ENCODE measurements at places on chromosomes 1 and 21. TPM values are rescaled to one million over a fixed set of nuclear protein-coding genes. Genes with fewer than 3 reads are reported as not detected.
A peak's percentile ranks its signal among the peaks of the same experiment; 100 is the strongest.

DNA sequence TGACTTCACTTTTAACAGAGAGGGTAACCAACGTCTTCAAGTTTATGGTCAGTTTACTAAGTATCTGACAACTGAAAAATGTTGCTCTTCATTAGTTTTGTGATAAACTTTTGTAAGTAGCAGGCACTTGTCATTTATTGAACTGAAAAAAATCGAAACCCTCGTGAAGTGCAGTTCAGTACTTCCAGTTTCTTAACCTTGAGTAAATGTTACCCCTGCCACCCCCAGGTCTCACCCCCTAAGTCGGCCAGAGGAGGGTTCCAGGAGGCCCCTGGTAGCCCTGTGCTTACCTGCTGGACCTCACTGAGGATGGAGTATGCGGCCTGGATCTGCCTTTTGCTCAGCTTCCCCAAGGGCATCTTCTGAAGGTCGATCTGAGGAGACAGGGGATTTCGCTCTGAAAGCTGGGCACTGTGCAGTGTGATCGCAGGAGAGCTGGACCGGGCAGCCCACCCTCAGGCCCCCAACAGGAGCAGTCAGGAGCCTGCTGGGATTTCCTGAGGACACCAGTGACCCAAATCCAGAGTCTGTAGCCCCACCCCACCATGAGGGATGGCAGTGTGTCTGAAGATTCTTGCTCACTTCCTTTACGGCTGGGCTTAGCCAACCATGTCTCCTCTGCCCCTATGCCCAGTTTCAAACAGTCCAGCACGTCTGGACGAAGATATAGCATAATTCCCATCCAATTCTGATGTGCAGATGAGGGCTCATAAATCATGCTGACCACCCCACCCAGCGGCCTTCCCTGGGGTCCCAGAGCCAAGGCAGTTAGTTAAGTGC, 37.6 kb downstream of the PARP1 start:
- no peak for DNase-seq
- H3K4me1 ChIP-seq, result no peaks in the 10 kb centered on the region
- H3K4me3 ChIP-seq, result no peak overlapping the region
- H3K36me3 ChIP-seq, result peaks cover 100% of the 10 kb centered on the region

DNA sequence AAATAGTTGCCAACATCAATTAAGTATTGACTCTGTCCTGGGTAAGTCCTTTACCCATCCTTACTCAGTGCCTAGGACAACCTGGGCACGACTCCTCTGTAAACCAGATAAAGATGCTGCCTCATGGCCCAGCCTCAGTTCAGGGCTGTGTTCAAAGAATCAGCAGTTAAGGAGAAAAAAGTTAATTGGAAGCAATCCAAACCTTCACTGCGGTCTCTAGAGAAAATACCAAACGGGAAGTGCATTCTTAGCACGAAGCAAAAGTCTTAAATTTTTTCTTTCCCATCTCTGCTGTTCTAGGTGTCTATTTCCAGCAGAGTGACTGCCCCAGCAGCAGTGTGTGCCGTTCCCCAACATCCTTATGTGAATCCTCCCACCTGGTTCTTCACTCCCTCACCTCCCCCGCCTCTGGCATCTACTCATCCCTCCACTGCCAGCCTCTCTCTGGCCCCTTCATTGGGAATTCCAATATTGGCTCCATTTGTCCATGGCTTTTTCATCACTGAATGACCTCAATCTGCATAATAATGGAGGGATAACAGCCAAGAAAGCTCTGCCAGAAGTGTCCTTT, 23.2 kb downstream of the KANK4 start:
- H3K27me3 ChIP-seq, result no peaks in the 10 kb centered on the region
- no peaks in the 10 kb centered on the region for H3K36me3 ChIP-seq
- peaks cover 11% of the 10 kb centered on the region for H3K4me1 ChIP-seq
- no peak overlapping the region for H3K27ac ChIP-seq
- peak; percentile 6 for DNase-seq

DNA sequence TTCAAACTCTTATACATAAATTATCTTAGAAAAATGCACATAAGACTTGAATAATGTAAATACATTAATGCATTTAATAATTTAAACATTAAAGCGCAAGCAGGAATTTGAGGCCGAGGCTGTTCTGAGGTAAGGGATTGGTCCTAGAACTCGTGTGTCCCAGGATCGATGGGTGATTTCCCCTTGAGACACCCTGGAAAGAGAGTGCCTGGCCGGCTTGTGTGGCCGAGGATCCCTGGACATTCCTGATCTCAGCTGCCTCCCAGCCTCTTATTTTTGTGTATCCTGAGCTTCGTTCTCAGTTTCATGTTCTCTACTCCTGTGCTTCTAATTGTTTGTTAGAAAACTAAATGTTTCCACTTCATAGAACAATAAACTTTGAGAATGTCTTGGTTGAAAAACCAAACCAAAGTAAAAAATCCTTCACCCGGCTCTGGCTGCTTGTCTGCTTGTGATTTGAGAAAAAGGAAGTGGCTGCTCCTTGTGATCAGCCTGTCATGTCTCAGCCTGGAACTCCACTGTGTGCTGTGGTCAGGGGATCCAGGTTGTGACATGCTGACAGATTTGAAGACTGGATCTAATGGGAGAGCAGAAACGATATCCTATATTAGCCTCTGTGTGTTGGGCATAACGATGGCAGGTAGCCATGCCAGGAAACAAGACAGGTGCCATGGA, 40.7 kb downstream of the PEX14 start:
- peaks cover 13% of the 10 kb centered on the region for H3K36me3 ChIP-seq
- no peak overlapping the region for H3K27ac ChIP-seq
- H3K4me1 ChIP-seq, result peaks cover 9% of the 10 kb centered on the region
- H3K4me3 ChIP-seq, result no peak overlapping the region
- no peaks in the 10 kb centered on the region for H3K27me3 ChIP-seq

DNA sequence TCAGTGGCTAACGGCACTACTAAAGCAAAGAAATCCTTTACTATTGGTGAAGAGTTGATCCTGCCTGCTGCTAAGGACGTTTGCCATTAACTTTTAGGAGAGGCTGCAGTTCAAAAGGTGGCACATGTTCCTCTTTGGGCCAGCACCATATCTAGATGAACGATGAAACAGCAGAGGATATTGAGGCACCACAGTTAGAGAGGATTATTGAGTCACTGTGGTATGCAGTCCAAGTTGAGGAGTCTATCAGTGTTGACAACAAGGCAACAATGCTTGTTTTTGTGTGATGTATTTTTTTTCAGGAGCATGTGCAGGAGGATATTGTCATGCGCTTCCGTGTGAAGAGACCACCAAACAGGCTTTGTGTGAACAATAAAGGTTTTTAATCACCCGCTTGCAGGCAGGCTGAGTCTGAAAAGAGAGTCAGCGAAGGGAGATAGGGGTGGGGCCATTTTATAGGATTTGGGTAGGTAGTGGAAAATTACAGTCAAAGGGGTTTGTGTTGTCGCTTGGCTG, 80.9 kb downstream of the UCHL5 start:
- no peak overlapping the region for H3K27ac ChIP-seq
- no peak overlapping the region for H3K4me3 ChIP-seq
- H3K4me1 ChIP-seq, result no peaks in the 10 kb centered on the region
- no peaks in the 10 kb centered on the region for H3K36me3 ChIP-seq
- H3K27me3 ChIP-seq, result no peaks in the 10 kb centered on the region
- no peak for DNase-seq

DNA sequence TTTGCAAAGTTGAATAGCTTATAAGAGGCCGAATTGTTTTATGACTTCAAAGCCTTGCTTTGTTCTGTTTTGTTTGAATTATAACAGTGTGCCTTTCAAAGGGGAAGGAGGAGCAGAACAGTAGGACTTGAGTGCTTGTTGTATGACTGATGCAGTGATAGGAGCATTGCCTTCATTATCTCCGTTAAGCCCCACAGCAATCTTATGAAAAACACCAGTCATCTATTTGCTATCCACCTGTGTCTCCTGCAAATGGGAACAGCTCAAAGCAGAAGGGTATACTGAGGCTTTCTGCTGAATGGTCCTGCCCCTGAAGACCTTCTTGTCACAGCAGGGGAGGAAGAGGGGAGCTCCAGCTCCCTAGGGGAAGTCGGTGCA, 127.5 kb downstream of the RNF220 start:
- H3K4me3 ChIP-seq, result no peak overlapping the region
- H3K4me1 ChIP-seq, result peaks cover 5% of the 10 kb centered on the region
- H3K27me3 ChIP-seq, result no peaks in the 10 kb centered on the region
- H3K27ac ChIP-seq, result no peak overlapping the region
- DNase-seq, result no peak

- DNase-seq, result no peak
- peaks cover 17% of the 10 kb centered on the region for H3K36me3 ChIP-seq
- no peak overlapping the region for H3K27ac ChIP-seq
- H3K4me3 ChIP-seq, result no peak overlapping the region
- no peaks in the 10 kb centered on the region for H3K27me3 ChIP-seq
- H3K4me1 ChIP-seq, result no peaks in the 10 kb centered on the region
Observed at GRCh38 chr1:234413485-234413884, 40.2 kb downstream of the COA6 start.

GRCh38 chr21:17709266-17709611, 96.5 kb upstream of the BTG3 start:
- H3K36me3 ChIP-seq, result no peaks in the 10 kb centered on the region
- DNase-seq, result no peak
- no peaks in the 10 kb centered on the region for H3K27me3 ChIP-seq
- H3K4me3 ChIP-seq, result no peak overlapping the region
- no peak overlapping the region for H3K27ac ChIP-seq

GRCh38 chr21:37603129-37603528, 236.6 kb downstream of the DYRK1A start:
- H3K27me3 ChIP-seq, result no peaks in the 10 kb centered on the region
- no peak for DNase-seq
- H3K36me3 ChIP-seq, result no peaks in the 10 kb centered on the region
- H3K4me3 ChIP-seq, result no peak overlapping the region

GRCh38 chr1:29282135-29282923, 46.0 kb downstream of the PTPRU start:
- no peaks in the 10 kb centered on the region for H3K36me3 ChIP-seq
- DNase-seq, result no peak
- H3K4me3 ChIP-seq, result no peak overlapping the region

DNA sequence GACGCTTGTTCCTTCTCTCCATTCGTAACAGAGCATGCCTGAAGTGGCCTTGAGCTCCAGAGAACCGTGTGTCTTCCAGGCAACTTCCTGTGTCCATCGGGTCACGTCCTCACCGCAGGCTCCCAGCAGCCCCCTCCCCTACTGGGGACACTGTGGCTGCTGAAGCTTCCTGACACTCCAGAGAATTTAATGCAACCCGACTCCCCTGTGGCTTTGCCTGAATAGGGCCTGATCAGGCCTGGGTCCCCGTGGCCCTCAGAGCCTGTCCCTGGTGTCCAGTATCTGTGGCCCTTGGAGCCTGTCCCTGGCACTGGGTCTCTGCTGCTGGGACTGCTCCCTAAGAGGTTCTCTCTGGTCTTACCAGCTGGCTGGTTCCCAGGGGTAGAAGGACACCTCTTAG, 219.7 kb upstream of the VAMP3 start:
- H3K36me3 ChIP-seq, result no peaks in the 10 kb centered on the region
- no peak overlapping the region for H3K27ac ChIP-seq
- H3K4me3 ChIP-seq, result no peak overlapping the region
- no peaks in the 10 kb centered on the region for H3K4me1 ChIP-seq
- DNase-seq, result no peak

DNA sequence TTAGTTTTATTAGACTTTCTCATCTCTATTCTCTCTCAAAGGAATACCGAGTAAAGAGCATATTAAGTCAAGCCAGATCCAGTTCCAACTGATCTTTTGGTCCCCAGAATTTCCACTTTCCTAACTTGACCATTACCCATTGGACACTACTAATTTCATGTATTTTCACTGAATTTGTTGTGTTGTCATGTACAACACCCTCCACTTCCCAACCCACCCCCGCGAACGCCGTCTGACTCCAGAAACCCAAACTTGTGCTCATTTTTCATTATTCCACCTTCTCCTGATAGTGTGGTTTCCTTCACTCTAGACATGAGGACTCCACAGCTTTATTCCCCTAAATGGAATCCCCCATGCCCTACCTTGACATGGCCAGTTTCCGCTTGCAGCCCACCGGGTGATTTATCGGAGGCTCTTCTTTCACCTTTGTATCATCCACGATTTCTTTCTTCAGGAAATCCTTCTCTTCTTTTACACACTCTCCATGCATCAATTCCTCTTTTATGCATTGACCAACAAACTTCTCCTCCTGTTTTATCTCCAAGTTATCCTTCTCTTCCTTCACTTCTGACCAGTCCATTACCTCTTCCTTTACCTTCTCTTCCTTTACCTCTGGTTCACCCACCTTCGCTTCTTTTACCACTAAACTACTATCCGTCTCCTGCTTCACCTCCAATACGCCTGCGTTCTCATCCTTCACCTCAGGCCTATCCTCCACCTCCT, 805 bp downstream of the ZNHIT6 start:
- peak overlapping the region; percentile 72 for H3K4me3 ChIP-seq
- no peaks in the 10 kb centered on the region for H3K27me3 ChIP-seq
- H3K36me3 ChIP-seq, result peaks cover 12% of the 10 kb centered on the region
- DNase-seq, result no peak

DNA sequence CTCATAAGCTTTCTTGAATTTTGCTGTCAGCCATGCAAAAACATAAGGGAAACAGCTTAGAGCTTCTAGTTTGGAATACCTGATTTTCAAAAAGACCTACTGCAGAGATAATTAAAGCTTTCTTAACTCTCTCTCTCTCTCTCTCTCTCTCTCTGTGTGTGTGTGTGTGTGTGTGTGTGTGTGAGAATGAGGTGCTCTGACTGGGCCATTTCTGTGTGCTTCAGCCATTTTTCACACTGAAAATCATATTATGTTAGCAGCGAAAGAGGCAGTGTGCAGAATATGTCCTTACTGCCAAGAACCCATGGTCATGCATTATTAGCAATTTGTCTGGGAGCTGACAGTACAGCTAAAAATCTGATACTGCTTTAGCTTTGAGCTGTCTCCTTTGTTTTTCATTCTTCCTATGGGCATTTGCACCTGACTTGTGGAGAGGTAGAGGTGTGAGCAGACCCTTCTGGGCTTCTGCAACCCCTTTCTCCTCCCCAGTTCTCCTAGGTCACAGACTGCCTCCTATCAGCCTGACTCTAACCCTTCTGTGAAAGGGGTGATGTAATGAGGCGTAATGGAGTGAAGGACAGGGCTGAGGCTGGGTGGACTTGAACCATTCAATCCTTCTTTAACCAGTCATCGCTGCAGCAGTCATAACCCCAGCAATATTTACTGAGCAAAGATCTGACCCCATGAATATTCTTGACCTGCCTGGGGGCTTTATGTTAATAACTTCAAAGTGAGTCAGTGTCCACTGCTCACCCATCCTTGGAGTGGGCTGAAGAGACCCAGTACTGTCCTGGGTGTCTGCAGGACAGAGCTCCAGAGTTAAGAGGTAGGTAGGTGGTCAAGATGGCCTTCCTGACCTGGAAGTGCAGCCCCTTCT, 61.2 kb downstream of the SYT6 start:
- H3K4me3 ChIP-seq, result no peak overlapping the region
- no peak for DNase-seq
- H3K36me3 ChIP-seq, result no peaks in the 10 kb centered on the region
- no peak overlapping the region for H3K27ac ChIP-seq

Gene FCRL2
- polyA plus RNA-seq, result 0.65 TPM

Gene BGLAP
- polyA plus RNA-seq, result not detected

Gene OPTC
- polyA plus RNA-seq, result not detected

Gene NLRP3
- 56.2 TPM for polyA plus RNA-seq

Gene HTR6
- not detected for polyA plus RNA-seq

Gene KCNT2
- polyA plus RNA-seq, result not detected

Gene S100A12
- polyA plus RNA-seq, result 2,543 TPM

Gene IGSF3
- 0.12 TPM for polyA plus RNA-seq

Gene VPS45
- 41.9 TPM for polyA plus RNA-seq

Gene PUSL1
- polyA plus RNA-seq, result 14.8 TPM
